ENCODE measurements at places on chromosomes 2 and 18.
A peak's percentile ranks its signal among the peaks of the same experiment; 100 is the strongest.

- no peak for DNase-seq
These were observed 48.2 kb downstream of the SLC66A3 start for GRCh38 chr2:11203480-11203879.

DNA sequence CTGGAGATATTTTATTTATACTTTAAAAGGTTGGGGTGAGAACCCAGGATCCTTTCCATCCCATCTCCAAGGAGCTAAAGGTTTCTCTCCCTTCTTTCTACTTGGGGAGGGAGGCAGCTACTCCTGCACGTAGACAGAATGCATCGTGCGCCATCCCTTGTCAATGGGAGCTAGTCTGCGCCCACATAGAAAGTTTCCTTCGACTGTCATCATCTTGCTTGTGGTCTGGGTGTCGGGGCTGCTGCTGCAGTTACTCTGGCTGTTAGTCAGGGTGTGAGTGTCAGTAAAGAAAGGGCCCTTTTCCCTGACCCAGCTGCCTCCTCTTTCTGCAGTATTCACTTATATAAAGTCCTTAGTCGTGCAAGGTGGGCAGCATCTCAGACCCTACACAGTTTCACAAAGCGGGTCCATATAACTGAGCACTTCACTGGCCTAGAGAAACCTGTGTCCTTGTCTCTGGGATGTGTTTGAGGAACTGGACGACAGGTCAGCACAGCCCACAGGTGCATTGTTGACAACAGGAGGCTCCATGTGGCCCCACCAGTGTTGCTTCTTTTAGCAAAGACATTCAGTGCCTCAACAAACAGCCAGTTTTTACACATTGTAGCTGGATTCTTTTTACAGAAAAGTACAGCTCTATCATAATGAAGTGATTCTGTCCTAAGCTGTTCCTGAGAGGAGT lies 22.4 kb downstream of the NPAS2 start:
- DNase-seq: no peak

DNA sequence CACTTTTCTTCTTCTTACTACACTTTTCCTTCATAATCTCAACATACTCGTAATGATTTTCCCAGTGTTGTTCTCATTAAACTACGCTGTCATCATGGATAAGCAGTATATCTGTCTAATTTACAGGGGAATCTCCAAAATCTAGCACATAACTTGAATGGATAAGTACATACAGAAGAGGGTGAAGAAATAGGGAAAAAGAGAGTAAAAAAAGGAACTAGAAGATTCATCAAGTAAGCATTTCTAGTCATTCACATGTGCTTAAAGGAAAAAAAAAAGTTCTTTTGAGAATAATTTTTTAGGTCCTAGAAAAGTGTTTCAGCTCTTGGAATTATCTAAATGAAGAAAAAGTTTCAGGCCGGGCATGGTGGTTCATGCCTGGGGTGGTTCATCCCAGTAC lies 51.6 kb downstream of the SRBD1 start:
- DNase-seq: no peak

DNA sequence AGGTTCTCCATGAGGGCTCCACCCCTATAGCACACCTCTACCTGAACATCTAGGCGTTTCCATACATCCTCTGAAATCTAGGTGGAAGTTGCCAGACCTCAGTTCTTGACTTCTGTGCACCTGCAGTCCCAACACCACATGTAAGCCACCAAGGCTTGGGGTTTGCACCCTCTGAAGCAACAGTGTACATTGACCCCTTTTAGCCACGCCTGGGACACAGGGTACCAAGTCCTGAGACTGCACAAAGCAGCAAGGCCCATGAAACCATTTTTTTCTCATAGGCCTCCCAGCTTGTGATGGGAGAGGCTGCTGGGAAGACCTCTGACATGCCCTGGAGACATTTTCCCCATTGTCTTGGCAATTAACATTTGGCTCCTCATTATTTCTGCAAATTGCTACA lies 20.0 kb downstream of the ARL6IP6 start:
- DNase-seq: no peak

DNA sequence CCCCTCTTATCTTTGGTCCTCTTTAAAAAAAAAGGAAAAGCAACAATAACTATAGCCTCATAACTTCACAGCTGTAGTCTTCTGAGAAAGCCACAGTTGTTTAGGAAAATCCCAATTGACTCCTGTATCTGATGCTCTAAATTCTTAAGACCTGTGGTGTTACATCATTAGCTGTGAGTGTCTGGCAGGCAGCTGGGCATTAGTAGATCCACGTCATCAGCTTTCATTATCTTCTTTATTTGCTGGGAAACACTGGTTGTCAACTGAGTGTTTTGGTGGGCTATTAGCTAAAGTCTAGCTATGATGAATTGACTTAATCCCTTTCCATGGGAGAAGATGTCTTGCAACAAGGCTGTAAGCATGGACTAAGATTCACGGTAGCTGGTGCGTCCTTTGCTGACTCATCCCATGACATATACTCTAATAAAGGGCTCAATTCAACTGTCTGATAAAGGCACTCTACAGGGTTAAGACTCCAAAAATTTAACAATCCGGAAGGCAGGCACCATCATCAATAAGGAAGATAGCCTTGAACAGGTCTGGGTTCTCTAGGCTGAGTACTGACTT lies 517.2 kb downstream of the PLCL1 start:
- no peak for DNase-seq

GRCh38 chr2:11802782-11803191 lies 56.4 kb downstream of the LPIN1 start:
- DNase-seq: peak; percentile 85

DNA sequence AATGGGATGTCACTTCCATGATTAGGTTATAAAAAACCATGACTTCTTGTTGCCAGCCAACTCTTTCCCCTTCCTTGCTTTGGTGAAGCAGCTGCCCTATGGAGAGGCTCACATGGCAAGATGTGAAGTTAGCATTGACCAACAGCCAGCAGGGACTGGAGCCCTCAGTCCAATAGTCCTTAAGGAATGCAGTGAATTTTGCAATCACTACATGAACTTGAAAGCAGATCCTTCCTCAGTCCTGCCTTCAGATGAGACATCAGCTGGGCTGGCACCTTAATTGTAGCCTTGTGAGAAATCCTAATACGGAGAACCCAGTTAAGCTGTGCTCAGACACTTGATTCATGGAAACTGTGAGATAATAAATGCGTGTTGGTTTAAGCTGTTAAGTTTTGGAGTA lies 61.8 kb downstream of the ATP8B1 start:
- no peak for DNase-seq

- no peak for DNase-seq
These were observed 658.0 kb upstream of the CDH2 start for GRCh38 chr18:28834889-28835288.

- no peak for DNase-seq
These were observed 387.5 kb downstream of the ADCYAP1 start for GRCh38 chr18:1292167-1292566.

- no peak for DNase-seq
These were observed 132.2 kb upstream of the RASGRP3 start for GRCh38 chr2:33344230-33344629.

- DNase-seq: no peak
These were observed 75.9 kb downstream of the MRPS9 start for GRCh38 chr2:105113616-105114291.

DNA sequence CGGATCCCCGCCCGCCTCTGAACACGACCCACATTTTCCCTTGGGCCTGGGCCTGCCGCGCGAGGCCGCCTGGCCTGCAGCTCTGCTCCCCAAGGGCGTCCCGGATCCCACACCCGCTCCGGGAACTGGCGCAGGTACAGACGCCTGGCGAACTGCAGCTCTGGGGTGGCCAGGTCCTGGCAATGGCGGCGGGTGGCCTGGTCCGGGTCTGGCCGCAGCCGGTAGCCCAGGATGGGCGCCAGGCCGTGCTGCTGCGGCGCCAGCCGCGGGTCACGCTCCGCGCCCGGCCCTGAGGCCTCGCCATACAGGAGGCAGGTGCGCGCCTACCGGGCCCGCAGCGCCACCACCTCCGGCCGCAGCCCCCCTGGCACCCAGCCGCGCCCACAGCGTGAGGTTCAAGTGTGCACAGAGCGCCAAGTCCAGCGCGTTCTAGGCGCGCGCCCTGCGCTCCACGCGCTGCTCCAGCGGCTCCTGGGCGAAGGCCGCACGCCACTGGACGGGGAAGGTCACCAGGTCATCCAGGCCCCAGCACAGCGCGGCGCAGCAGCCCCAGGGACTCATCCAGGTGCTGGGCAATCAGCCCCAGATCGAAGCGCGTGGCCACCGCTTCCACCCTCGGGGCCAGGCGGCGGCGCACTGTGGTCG lies 9.5 kb downstream of the AQP12A start:
- DNase-seq: peak; percentile 13

GRCh38 chr2:218063486-218063885 lies 5.6 kb upstream of the RUFY4 start:
- no peak for DNase-seq

DNA sequence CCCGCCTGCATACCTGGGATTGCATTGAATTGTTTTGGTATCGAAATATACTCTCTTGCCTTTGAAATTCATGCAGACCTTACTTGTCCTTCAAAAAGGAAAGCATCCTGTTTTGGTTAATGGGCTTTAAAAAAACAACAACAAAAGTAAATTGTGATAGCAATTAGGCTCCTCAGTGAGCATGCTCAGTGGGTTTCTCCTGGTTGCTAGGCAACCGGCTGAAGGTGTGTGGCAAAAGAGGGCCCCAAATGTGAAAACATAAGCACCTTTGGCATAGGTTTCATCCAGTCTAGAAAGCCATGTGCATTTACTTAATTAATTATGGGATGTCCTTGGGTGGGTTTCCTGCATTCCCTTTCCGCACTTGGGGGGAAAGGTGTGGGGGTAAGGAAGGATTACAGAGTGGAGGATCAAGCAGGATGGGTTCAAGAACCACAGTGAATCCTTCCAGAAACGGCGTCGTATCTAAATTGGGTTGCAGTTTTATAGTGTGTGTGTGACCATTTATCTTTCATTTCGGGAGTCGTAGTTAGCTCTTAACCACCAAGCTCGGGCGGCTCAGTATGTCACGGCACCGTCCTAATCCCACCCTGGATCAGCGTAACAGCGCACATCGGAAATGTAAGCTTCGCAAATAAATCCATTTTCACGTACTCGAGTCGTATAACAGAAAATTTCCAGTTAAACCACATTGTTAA lies 274.9 kb upstream of the TCF4 start:
- no peak for DNase-seq

- DNase-seq: no peak
These were observed 39.2 kb upstream of the UXS1 start for GRCh38 chr2:106233350-106233706.

GRCh38 chr2:226564667-226565066 lies 235.0 kb downstream of the IRS1 start:
- DNase-seq: no peak

DNA sequence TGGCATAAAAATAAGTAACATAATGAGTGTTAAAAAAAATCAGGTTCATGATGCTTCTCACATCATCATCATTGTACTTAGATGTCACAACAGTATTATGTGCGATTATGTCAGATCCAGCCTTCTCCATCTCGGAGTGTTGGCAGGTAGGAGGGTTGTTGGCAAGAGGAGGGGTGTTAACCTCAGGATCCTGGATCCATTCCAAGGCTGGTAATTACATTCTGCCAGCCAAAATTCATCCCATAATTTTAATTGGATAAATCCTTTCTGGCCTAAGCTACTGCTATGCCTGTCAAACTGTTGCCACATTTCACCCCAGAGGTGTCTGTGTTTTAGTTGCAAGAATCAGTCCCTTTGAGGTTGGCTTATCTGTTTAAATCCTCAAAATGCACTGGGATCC lies 891 bp upstream of the FTCDNL1 start:
- DNase-seq: no peak

DNA sequence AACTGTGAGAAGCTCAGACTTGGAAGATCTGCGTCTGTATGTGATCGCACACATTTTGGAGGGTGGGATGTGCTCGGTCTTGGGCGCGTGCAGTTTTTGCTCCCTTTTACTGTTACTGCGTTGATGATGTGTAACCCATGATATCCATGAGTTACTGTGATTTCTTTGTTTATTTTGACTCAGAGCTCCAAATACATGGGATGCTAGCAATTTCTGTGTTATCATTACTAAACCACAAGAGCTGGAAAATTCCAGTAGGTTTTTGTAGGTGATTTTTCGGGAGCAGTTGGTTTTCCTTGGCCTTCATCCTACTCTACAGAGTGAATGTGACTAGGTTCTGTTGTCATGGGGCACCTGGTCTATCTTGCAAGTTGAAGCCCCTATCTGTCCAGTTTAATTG lies 124.2 kb downstream of the AGAP1 start:
- no peak for DNase-seq

GRCh38 chr2:224039080-224039769 lies at the start of gene SERPINE2:
TSS of gene SERPINE2 (minus strand) at chr2:224039286. CDS start at chr2:224001900, 37,386 bp downstream.
- DNase-seq: peak; percentile 42

GRCh38 chr2:25854613-25855012 lies 23.7 kb downstream of the ASXL2 start:
- DNase-seq: no peak

GRCh38 chr18:67001052-67001451 lies 397.2 kb upstream of the CDH19 start:
- no peak for DNase-seq

- DNase-seq: peak; percentile 88
These were observed 6.5 kb downstream of the PTMA start for GRCh38 chr2:231714639-231715498.

DNA sequence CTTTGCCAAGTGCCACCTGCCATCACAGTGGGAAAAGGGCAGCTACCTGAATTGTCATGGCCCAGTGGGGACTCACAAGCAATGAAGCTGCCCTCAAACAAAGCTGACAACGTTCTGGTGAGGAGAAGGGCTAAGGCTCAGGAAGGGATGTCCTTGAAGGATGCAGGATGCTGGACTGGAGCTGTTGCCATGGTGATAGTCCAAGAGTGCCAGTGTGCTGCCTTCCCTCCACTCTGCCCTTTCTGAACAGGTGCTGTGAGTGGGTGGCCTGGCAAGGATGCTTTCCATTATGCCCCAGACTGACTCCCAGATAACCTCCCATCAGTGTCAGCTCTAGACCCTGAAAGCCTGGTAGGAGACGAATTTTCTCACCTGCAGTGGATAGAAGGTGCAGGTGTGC lies 137.8 kb upstream of the GYPC start:
- no peak for DNase-seq

DNA sequence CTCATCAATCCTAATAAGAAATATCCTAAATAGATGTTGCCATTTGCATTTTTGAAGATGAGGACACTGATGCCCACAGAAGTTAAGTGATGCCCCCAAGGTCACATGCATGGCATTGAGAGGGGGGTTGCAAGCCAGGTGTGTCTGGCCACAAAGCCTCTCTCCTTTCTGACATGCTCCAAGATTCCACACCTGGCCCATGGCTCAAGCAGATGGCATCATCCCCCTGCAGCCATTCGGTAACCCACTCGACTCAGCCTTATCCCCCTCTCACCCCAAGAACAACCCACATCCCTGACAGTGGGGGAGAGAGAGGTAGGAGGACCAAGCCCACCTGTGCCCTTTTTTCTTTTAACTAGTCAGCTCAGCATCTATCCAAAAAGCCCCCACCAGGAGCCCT lies 16.5 kb upstream of the TEX51 start:
- no peak for DNase-seq

GRCh38 chr2:9439536-9439935 lies 16.1 kb downstream of the CPSF3 start:
- DNase-seq: no peak

GRCh38 chr2:33085646-33086045 lies 138.9 kb downstream of the LTBP1 start:
- no peak for DNase-seq

All from BE2C (cell line).